ENCODE measurements at places on chromosomes 12 and 14.

DNA sequence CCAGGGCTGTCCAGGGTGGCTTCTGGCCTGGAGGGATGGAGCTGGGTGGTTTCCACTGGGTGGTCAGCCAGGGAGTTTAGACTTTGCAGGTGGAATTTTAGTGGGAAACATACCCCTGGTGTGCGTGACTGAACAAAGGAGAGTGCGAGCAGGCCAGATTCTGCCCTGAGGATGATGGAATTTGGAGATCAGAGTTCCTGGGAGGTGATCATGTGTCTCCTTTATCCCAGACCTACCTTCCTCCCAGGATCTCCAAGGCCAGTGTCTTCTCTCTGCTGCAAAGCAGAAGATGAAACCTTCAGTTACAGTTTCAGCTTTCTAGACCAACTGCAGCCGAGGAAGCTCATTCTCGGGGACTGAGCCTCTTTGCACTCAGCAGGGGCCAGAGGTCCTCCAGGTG, 33.2 kb downstream of the RPH3A start:
- DNase-seq: no peak

GRCh38 chr12:93176610-93177126, 201.1 kb upstream of the NUDT4 start:
- no peak for DNase-seq

DNA sequence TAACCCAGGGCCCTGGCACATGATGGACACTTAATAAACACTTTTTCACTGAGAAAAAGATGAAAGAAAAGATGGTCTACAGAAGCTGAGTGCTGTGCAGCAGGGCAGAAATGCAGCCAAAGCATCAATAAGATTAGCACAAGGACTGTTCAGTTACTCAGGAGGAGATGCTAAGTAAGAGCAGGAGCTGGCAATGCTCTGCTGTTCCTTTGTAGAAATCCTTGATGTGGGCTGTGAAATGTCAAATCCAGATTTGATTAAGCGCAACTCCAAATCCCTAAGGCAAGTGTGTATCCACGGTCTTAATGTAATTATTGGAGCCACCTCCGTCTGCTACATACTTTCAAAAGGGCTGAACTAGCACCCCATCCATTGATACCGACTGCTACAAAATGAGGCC, 151.8 kb upstream of the BTG1 start:
- DNase-seq: no peak

DNA sequence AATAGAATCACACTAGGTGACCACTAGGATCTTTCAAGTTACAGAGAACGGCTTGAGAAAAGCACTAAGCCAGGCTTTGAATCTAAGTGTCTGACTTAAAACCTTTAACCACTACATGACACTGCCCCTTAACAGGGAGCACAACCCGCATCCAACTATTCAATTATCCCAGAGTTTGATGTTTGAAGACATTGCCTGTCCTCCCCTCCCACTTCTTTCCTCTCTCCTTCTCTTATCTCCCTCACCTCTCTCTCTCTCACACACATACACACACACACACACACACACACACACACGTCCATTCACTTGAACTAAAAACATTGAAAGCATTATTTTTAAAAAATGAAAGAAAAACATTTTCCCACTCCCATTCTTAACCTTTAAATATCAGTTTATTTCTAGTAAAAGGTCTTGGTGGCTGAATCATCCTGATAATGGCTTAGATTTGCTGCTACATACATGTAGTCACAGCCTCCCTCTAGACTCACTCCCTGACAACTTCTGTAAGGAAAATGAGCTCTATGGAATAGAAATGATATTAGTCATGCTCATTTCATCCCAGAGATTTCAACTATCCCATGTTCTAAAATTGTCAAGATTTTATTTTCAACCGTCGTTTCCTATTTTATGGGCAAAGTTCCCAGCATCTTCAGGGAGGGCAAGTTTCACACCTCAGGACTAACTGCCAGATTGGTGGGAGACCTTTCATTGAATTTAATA, 53.5 kb upstream of the RAP1B start:
- no peak for DNase-seq

- no peak for DNase-seq
These were observed 391.7 kb upstream of the TBX3 start for GRCh38 chr12:115075552-115076170.
